ENCODE measurements at places on chromosomes 12 and 14.

DNA sequence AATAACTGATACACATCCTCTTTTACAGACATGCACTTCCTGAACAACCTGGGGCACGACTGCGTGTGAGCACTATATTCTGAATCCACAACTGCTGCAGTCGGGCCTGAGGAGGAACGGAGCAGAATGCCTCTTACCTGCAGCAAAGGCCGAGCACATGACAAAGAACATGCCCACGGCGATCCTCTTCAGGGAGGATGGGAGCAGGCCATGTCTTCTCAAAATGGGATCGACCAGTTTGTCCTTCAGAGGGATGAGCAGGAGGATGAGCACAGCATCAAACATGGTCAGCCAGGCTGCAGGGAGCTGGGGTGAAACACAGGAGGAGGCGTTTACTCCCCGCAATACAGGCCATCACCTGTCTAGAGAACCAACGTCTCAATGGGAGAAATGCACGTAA, 15.1 kb downstream of the SLC15A4 start:
- DNase-seq: no peak

- DNase-seq: no peak
Measured at GRCh38 chr12:47364261-47364660, 284.5 kb upstream of the AMIGO2 start.

DNA sequence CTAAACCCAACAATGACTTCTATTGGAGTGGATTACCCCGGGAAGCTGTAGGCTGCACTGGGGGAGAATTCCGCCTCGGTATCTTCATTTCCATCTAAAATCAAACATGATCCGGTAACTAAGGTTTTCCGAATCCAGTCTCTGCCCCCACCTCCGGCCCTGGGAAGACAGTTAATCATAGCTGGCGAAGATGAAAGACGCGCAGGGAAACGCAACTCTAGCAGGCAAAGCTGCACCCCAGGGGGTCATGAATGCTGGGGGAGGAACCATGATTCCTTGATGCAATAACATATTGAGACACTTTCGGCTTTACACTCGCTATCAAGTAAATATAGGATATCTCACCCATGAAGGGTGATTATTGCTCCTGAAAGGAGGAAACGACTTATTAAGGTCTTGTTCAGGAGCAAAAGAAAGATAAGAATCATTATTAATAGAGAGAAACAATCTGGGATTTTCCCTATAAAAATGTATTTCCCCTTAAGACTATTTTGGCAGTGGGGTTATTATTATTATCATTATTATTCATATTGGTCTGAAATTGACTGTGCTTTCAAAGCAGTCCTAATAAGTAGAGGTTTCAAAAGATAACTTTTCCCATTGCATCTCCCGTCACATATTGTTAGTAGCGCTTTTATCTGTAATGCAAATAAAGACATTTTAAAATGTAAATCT, 614.9 kb downstream of the VRK1 start:
- no peak for DNase-seq

GRCh38 chr12:89733579-89734201, 25.1 kb upstream of the ATP2B1 start:
- no peak for DNase-seq

DNA sequence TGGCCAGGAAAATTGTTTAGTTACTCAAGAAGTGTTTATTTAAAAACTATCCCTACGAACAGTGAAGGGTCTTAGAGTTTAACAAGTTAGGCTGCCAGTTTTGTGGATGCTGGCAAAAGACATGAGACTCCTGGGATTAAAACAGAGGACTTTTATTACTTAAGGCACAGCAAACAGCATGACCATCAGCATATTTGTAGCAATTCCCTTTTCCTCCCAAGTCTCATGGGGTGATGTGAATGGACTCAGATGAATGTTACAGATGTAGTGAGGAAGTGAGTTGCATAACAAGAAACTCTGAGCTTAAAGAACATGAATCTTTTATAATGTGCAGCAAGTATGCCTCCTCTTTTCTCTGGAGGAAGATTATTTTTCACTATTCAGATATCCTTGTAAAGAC, 695.8 kb downstream of the RPS29 start:
- DNase-seq: no peak

DNA sequence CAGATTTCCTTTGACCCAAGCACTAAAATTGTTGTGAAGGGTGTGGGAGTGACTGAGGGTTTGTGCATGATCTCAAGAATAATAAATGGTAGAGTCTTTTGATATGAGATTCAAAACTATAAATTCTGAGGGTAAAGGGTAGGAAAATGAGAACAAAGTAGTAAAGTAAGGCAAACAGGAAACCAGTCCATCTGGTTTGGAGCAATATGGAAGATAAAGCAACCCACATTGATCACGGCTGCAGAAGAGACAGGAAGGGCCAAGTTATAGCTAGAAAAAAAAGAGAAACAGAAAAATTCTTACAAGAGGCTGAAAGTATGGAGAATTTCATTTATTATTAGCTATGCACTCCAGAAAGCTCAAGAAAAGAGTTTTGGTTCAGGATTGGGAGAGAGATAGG, 4.6 kb upstream of the SLCO1B3 start:
- DNase-seq: no peak

DNA sequence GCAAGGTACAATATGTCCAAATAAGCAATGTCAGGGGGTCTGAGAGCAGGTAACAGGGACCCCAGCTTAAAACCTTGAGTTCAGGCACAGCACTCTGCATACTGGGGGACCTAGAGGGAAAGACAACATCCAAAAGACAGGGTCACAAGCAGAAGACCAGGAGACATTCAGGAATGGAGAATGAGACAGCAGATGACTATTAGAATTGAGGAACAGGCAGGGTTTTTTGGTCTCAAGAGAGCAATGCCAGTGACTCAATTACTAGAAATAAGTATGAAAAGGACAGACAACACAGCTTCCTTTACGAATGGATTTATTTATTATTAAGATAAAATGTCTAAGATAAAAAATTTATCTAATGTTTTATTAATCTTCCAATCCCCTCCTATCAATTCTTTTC, 223.0 kb downstream of the PTPRO start:
- no peak for DNase-seq

- DNase-seq: no peak
Measured at GRCh38 chr12:121079736-121080272, 40.8 kb upstream of the OASL start.

DNA sequence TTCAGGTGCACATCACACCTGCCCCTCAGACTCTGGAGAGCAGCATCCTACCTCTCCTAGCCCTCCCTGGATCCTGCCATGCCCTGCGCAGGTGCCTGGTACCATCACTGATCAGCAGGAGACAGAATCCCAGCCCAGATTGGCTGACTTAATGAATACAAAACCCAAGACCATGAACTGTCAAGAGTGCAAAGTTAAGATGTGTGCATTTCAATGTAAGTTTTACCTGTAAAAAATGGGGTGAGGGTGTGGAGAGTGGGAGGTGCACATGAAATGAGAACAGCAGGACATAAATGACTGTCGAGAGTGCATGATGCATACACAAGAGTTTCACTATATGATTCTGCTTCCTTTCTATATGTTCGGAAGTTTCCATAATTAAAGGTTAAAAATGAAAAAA, 57.9 kb upstream of the GPR68 start:
- DNase-seq: no peak

DNA sequence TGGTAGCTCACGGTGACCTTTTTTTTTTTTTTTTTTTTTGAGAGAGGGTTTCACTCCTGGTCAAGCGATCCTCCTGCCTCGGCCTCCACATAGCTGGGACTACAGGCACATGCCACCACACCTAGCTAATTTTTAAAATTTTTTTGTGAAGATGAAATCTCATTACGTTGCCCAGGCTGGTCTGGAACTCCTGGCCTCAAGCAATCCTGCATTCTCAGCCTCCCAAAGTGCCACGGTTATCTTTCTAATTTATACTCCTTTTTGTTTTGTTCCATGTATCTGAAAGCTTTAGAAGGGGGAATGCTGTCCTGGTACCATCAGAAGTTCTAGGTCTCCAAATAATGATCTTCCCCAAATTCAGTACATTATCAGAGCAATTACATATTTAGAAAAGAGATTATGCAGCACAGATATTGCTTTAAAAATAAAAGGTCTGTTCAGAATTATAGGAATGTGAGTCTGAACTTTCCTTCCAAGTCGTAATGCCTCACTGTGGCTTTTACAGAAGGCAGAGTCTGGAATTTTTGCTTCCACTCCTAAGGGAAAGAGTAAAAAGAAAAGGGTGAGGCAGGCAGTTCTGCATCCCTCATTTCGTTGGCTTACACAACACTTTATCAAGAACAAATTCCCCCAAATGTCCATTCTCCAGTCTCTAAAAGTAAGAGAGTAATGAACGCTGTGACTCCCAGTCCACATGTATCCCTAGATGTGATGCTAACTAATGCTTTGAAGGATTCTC, 73.0 kb downstream of the GCH1 start:
- DNase-seq: no peak

DNA sequence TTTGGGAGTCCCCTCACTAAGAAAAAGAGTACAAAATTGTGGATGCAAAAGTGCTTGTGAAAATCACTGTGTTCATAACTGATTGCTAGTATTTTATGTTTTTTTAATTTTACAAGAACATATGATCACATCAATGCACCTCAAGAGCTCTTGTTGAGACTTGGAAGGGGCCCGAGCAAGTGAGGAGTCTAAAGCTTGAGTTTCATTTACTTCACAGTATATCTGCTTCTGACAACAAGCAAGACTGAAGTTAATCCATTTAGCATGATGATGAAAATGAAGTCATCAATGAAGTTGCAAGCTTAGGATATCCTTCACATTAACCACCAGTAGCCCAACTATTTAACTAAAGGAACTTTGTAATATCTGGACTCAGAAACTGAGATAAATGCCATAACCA, 182.5 kb upstream of the DIO2 start:
- DNase-seq: no peak

DNA sequence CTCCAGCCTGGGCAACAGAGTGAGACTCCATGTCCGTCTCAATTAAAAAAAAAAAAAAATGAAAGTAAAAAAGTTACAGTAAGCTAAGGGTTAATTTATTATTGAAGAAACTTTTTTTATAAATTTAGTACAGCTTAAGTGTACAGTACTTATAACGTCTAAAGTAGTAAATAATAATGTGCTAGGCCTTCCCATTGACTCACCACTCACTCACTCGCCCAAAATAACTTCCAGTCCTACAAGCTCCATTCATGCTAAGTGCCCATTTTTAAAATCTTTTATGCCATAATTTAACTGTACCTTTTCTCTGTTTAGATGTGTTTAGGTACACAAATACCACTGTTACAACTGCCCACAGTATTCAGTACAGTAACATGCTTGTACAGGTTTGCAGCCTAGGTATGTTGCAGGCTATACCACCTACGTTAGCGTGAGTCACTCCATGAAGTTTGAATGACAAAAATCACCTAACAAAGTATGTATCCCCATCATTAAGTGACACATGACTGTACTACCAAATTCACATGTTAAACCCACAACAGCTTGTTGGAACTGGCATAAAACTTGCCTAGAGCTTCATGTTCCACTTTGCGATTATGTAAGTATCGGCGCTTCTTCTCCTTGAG, 10.7 kb downstream of the KANSL2 start:
- no peak for DNase-seq
